ENCODE measurements at places on chromosomes 2 and 18.

GRCh38 chr18:35038881-35039491 lies 2.2 kb upstream of the MAPRE2 start:
- no peak for DNase-seq

DNA sequence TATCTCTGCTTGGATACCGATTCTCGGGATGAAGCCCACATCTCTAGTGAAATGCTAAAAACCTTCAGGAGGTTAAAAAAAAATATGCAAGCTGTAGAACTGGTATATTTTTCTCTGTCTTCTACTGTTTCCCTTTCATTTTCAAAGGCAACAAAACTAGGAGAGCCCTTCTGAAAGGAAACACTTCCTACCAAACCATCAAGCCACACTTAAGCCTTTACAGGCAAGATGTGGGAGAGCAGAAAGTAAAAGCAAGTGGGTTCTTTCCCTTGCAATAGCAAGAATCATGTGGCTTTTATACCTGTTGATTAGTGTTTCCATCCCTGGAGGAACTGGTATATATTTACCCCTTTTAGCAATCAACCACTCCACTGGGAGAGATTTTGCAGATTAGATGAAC lies 147.9 kb upstream of the ACAA2 start:
- no peak for DNase-seq

DNA sequence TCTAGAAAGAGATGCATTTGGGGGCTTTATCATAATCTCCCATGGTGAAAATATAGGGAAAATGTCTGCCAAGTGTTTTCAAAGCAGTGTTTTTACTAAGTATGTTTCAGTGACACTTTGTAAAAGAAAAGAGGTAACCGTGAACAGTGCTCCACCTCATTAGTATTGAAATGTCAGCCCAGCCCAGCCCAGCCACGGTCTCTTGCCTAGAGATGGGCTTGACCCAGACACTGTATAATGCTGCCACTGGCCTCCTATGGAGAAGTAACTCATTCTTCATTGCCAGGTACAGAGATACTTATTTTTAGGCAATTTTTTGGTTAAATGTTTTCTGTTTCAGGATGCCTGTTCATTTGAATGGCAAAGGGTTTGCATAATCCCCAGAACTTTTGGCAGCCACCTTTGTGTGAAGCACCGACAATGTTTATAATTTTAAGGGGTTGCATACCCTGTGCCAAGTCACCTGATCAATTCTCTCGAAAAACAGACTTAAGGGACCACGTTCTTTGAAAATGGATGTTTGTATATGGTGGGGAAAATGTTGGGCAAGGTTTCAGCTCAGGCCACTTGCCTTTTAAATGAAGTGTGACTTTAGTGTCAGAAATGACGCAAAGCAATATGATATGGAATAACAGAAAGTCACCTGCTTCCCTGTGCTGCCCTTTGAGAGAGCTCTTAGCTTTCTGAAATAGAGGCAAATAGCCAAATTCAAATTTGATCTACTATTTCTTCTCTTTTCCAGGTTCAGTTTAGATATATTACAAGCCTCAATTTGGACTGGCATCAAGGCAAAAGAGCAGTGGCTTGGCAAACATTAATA lies 314.5 kb upstream of the RGPD4 start:
- no peak for DNase-seq

GRCh38 chr18:70135604-70136003 lies 69.9 kb downstream of the RTTN start:
- no peak for DNase-seq

GRCh38 chr2:105447476-105447875 lies 48.6 kb upstream of the FHL2 start:
- no peak for DNase-seq

DNA sequence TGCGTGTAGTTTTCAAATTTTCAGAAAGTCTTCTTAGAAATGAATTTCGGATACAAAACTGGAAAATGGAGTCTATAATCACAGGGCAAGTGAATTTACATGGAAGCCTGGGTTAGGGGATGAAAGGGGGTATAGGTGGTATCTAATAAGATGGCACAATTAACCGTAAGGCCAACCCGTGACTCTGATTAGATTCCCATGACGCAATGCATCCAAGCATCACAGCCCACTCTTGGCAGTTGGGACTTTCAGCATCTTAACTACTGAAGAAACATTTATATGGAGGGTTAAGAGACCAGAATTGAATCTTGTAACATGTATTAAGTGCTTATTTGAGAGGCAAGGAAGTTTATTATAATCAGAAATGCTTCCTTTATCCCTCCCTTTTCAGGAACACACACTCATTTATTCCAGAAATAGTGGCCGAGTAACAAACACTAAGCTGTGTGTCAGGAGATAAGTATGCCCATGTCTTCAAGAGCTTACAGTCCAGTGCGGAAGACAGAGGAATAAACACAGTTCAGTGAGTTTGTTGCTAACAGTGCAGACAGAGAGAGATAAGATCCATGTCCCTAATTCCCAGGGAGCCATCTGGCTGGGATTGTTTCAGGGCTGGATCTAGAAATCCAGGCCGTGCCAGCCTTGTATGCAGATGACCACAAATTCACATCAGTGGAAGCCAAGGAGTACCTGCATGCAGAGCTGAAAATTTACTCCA lies 151.2 kb downstream of the ANTXR1 start:
- DNase-seq: no peak

- no peak for DNase-seq
Observed at GRCh38 chr2:27147935-27148334, 869 bp upstream of the TCF23 start.

- DNase-seq: no peak
Observed at GRCh38 chr18:62152844-62153243, 34.0 kb downstream of the PIGN start.

GRCh38 chr2:210617732-210618330 lies 61.4 kb downstream of the CPS1 start:
- peak; percentile 1 for DNase-seq

DNA sequence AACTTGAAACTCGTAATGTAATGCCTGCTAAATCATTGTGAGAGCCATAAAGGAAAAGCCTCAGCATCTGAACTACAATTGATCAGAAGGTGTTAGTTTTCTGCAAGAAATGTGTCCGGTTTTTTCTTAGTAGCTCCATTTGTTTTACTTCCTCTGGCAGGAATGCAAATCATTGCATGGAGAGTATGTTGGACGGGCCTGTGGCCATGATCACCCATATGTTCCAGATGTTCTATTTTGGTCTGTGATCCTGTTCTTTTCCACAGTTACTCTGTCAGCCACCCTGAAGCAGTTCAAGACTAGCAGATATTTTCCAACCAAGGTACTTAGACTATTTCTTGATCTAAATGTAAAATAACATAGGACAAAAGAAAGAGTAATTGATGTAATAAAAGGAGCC lies 126.6 kb downstream of the DPP4 start:
- no peak for DNase-seq

DNA sequence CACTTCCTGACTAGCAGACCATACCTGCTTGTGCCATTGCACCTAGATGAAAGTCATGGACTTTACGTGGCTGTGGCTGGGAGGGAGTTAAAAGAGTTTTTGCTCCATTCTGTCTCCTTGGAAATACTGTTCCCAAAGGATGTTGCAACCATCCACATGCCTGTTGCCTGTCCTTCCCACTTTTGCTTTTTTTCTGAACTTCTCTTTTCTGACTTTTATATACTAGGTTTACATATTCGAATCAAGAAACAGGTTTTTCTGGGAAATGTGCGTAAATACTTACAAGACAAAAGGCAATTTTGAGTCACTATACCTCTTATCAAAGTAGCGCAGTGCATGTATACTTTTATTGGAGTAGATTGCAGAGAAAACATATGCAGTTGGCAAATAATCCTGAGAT lies 244.8 kb downstream of the PRKCE start:
- no peak for DNase-seq

DNA sequence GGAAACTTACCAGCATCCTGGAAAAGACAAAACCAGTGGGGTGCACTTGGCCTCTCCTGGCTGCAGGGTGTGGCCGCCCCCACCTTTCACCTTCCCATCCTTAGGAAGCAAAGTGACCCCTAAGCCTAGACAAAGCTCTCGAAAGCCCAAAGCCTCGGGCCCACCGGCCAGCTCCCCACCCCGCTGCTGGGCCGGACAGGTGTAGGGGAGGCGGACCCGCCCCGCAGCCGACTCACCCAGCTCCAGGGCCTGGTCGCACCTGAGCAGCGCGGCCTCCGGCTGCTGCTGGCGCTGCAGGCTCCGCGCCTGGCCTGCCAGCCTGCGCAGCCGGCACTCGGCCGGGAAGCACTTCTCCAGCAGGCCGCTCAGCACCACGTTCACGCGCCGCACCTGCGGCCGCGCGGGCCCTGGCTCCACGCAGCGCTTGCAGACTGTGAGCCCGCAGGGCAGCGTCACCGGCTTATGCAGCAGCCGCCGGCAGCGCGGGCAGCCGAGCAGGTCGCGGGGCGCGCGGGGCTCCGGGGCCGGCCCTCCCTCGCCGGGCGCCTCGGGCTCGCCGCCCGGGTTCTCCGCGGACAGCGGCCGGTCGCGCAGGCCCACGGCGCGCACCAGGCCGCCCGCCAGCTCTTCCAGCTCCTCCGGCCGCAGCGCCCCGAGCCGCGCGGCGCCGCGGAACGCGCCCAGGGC lies 979 bp downstream of the LONRF2 start:
- DNase-seq: no peak

GRCh38 chr2:53407363-53408080 lies 360.1 kb upstream of the CHAC2 start:
- DNase-seq: no peak

- DNase-seq: no peak
Observed at GRCh38 chr18:40159141-40160017, 1795.7 kb upstream of the PIK3C3 start.

GRCh38 chr18:79374408-79375171 lies 21.1 kb upstream of the NFATC1 start:
- DNase-seq: no peak

- DNase-seq: no peak
Observed at GRCh38 chr18:5962362-5962761, 67.0 kb upstream of the TMEM200C start.

GRCh38 chr2:137205324-137205723 lies 440.0 kb downstream of the THSD7B start:
- DNase-seq: no peak

- peak; percentile 50 for DNase-seq
Observed at GRCh38 chr2:105789745-105790460, 45.2 kb downstream of the NCK2 start.

DNA sequence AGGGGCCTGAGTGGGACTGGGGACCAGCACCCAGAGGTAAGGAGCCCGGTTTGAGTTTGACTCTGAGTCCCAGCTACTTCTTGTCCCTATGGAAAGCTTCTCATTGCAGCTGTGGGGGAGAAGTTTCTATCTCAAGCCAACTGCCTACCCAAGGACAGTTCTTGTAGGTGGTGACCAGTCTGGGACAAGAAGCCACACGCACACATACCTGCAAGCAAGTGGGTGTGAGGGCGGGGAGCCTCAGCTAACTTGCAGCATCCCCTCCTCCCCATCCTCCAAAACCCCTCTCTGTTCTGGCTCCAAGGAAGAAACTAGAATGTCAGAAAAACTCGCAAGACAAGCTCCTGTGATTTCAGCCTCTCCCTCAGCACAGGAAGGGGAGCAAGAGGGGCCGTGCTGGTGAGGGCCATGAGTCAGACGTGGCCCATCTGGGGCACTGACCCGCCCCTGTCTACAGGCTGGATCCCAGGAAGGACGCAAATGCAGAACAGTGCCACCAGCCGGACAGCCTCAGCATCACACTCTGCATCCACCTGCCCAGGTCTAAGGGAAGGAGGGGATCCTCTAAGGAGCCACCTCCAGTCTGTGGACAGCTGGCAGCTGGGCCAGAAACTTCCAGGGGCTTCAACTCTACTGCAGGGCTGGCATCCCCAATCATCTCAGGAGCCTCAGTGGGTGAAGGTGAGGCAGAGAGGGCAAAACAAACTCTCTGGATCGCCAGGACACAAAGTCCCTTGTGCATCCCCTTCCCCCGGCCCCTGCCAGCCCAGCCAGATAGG lies 103.4 kb downstream of the TNS1 start:
- DNase-seq: peak; percentile 38

- DNase-seq: no peak
Observed at GRCh38 chr2:204258890-204259289, 286.4 kb upstream of the PARD3B start.

DNA sequence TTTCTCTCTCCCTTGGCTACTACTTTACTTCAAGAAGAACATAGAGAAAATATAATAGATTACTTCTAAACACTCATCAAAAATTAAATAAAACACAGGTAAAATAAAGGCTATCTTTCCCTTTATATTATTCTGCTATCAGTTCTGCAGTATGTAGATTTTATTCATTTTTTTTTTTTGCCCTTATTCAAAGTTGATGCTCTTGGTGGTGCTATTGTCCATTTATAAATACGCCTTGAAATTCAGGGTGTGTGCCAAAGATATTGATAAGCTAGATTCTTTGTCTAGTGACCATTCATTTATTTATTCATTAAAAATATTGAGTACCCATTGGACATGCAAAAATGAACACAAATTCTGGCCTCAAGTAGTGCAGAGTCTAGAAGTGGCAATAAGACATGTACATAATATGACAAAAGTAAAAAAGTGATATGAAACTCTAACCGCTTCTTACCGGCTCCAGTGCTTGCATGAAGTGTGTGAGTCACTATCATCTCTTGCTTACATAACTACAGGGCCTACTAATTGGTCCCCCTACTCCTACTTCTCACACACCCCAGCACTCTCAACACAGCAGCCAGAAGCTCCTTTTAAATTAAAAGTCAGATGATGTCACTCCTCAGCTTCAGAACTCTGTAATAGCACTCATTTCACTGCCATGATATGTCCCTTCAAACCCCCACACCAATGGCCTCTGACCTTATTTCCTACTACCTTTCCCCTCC lies 208.3 kb upstream of the FANCL start:
- DNase-seq: no peak

All from GM18507 (cell line).